ENCODE measurements at places on chromosomes 4 and X.

DNA sequence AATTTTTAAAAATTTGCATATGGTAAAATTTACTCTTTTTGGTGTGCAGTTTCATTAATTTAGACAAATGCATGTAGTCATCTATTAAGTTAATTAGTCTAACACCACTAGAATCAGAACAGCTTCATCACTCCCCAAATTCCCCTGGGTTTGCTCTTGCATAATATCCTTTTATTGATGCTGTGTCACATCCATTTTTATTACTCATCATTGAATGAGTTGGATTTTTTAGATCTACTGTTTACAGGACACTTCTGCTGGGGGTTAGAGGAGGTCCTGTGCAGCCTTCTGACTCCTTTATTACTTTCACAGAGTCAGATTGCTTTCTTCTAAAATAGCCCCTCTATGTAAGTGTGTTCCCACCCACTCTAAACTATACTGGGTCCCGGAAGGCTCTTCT is 65.9 kb downstream of the MTHFD2L start:
- no peak for DNase-seq

- DNase-seq: no peak
These were observed 81.0 kb upstream of the PCDH10 start for GRCh38 chr4:133068083-133068482.

GRCh38 chr4:177246641-177247584 is 62.8 kb upstream of the NEIL3 start:
- no peak for DNase-seq

- no peak for DNase-seq
These were observed 27.5 kb upstream of the GYG2 start for GRCh38 chrX:2801223-2801622.

- DNase-seq: no peak
These were observed 284.0 kb upstream of the ZFP42 start for GRCh38 chr4:187711586-187711985.

GRCh38 chr4:39812500-39812899 is 114.6 kb downstream of the UBE2K start:
- no peak for DNase-seq

GRCh38 chr4:99918656-99919055 is 24.4 kb upstream of the LAMTOR3 start:
- no peak for DNase-seq

- DNase-seq: no peak
These were observed 5.5 kb upstream of the XAGE2 start for GRCh38 chrX:52363247-52363883.

GRCh38 chr4:181674315-181674875 is 568.8 kb upstream of the TENM3 start:
- DNase-seq: no peak

DNA sequence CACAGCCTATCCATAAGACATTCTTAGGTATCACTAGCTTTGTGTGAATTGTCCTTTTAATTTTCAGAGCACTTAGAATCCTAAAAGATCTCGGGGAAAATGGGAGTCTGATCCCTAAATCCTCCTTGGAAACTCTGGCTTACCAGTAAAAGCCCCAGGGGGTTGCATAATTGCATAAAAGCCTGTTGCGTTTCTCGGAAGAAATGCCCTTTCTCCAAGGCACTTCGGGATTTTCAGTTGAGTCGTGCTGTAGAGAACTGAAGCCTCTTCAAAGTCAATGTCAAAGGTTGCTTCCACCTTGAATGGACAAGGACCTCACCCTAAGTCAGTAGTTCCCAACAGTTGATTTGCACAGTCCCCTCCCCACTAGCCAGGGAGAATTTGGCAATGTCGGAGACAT is 20.8 kb downstream of the FAM184B start:
- no peak for DNase-seq

DNA sequence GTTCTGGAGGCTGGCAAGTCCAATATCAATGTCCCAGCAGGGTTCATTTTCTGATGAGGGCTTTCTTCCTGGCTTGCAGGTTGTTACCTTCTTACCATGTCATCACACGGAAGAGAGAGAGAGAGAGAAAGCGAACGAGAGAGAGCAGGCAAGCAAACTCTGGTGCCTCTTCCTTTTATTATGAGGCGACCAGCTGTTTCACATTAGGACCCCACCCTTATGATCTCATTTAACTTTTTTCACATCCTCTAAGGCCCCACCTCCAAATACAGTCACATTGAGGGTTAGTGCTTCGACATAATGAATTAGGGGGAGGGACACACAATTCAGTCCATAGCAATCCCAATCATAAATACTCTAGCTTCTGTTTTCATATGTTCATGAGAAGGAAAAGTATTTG is 10.6 kb upstream of the GPR174 start:
- no peak for DNase-seq

GRCh38 chrX:110228453-110228852 is 89.4 kb downstream of the AMMECR1 start:
- no peak for DNase-seq

GRCh38 chrX:34371754-34372153 is 239.6 kb upstream of the FAM47A start:
- DNase-seq: no peak

DNA sequence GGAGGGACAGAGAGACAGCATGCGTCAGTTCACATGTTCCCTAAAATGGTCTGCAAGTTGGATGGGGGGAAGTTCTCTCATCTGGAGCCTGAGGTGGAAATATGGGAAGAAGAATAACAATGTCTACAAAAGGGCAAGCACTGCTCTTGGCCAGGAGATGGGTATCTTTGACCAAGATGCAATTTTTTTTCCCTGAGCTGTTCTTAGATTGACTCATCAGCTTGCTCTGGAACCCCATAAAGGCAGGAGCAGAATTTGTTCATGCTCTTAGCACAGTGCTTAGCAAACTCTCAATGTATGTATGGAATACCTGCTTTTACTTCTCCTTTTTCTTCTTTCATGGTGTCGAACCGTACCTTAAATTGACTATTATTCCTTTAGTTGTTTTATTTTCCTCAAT is 90.5 kb upstream of the ZNF827 start:
- no peak for DNase-seq

- no peak for DNase-seq
These were observed 28.0 kb downstream of the MSX1 start for GRCh38 chr4:4887426-4887825.

DNA sequence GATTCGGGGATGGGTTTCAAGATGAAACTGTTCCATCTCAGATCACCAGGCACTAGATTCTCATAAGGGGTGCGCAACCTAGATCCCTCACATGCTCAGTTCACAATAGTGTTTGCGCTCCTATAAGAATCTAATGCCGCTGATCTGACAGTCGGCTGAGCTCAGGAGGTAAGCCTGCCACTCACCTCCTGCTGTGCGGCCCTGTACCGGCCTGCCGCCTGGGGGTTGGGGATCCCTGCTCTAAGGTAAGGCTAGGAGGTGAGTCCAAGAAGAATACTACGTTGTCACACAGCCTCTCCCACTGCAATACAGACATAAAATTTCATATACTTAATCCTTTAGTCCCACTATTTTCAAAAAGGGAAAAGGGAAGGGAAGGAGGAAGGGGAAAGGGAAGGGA is 213.4 kb upstream of the HCCS start:
- no peak for DNase-seq

GRCh38 chr4:155854582-155855226 is 11.4 kb downstream of the ASIC5 start:
- DNase-seq: no peak

- DNase-seq: no peak
These were observed 8.4 kb downstream of the APOOL start for GRCh38 chrX:85012098-85012497.

DNA sequence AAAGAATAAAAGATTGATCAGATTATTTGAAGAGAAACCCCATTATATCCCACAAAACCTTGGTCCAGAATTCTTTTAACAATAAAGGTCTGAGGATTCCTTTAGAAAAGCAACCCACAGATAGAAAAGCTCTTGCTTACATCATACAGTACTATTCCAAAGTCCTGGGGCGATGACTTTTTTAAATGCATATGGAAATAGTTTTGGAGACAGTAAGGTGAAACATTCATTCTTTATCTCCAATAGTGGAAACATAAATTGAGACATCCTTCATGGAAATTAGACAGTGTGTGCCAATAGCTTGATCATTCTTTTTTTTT is 85.7 kb upstream of the UCP1 start:
- DNase-seq: no peak

DNA sequence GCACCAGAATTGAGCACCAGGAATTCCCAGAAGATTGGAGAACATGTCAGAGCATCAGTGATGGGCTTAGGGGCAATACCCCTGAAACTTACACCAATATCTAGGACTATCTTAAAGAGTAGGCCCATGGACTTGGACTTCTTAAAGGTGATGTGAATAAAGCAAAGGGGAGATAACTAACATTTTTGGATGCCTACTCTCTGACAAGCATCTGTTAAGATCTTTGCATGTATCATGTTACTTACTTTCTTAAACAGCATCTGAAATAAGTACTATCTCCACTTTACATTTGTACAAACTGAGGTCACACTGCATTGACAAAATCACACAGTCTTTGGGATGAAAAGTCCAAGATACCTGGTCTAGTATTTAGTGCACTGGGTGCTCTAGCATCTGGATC is 258.6 kb upstream of the ARSJ start:
- DNase-seq: no peak

- DNase-seq: no peak
These were observed 12.4 kb downstream of the TENM3 start for GRCh38 chr4:182255441-182256190.
